Stimulated activated CD4-positive, alpha-beta T cell treated with anti-CD3 and anti-CD28 coated beads, Interleukin-2, amount 100 ng/mL, for 4 hours (primary cell): ENCODE measurements at places on chromosomes 5 and 9.

- no peak for DNase-seq
These were observed 39.1 kb upstream of the UGT3A2 start for GRCh38 chr5:36105819-36106218.

DNA sequence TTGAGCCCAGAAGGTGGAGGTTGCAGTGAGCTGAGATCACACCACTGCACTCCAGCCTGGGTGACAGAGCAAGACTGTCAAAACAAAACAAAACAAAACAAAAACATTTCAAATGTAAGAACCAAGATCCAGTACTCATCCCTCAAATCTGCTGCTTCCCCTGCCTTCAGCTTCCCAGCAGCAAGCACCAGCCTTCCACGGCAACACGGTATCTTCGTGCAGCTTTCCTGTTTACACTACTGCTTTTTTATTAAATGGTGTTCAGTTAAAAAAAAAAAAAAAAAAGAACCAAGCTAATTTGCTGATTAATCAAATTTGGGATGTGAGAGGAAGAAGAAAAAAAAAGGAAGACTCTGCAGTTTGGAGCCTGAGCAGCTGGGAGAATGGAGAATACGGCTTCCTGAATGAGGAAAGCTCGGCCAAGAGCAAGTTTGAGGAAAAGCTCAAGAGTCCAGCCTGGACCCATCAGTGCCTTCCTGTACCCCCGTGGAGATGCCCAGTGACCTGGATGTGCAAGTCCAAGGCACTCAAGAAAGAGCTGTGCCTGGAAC lies 28.0 kb upstream of the SLC2A8 start:
- DNase-seq, result no peak

- no peak for DNase-seq
These were observed 57.7 kb downstream of the MAPKAP1 start for GRCh38 chr9:125649315-125649714.

GRCh38 chr5:59779453-59779852 lies 114.1 kb downstream of the PDE4D start:
- DNase-seq, result no peak

- DNase-seq, result no peak
These were observed 32.9 kb downstream of the OCLN start for GRCh38 chr5:69525490-69525889.

GRCh38 chr5:15951550-15951949 lies 228.0 kb downstream of the MARCHF11 start:
- DNase-seq, result no peak

DNA sequence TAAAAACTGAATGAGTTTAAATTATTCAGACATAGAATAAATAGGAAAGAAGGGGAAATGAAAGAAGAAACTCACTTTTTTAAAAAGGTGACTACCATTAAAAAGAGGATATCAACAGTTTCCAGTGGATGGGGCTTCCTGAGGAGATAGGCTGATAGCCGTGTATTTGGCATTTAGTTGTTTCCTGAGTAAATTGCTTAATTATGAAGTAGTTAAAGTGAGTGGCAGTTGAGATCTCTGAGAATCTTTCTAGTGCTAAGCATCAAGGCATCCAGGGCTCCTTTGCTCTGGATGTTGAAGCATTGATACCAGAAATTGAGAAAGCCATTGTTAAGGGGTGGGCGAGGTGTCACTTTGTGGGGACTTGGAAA lies 2.7 kb downstream of the TNFAIP8 start:
- no peak for DNase-seq
